ENCODE measurements at places on chromosomes 3 and 15.

GRCh38 chr15:65115542-65115941, 542 bp upstream of the UBAP1L start:
- DNase-seq: no peak

DNA sequence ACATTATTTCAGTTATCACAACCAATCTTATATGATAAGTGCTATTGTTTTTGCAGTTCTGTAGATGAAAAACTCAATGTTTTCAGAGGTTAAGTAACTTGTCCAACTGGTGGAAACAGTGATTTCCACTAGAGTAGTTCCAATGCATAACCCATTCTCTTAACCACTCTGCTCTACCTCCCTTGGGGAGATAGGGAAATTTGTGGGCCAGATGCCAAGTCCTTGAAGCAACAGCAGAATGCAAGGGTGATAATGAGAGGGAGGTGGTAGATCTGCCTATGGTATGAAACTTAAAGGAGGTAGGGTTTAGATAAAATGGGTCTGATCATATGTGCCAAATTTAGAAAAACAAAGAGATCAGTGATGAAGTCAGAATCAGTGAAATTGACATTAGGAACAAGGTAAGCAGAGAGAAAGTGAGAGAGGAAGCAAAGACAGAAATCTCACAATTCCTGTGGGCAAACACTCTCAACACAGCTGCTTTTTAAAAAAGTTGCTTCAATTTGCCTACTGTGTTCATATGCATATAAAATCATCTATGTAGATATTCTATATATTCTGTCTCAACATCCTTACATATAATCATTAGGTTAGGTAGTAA, 50.5 kb upstream of the UBP1 start:
- no peak for DNase-seq

- no peak for DNase-seq
These were observed 8.5 kb downstream of the HTR3D start for GRCh38 chr3:184040010-184040409.

DNA sequence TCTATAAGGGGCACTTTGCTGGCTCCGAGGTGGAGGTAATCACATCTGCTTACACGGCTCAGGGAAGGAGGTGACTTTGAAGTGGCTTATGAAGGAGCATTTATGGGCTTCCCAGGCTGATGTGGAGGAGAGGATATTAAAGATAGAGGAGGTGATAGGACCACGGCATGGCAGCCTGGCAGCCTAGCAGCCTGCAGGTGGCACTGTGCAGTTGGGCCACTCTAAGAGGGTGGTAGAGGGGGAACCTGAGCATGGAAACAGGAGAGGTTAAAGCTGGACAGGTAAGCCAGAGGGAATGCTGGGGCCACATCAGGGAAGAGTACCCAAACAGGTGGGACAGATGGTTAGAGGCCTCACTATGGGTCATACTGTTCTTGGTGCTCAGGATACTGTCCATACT, 375.0 kb downstream of the WDR72 start:
- no peak for DNase-seq

DNA sequence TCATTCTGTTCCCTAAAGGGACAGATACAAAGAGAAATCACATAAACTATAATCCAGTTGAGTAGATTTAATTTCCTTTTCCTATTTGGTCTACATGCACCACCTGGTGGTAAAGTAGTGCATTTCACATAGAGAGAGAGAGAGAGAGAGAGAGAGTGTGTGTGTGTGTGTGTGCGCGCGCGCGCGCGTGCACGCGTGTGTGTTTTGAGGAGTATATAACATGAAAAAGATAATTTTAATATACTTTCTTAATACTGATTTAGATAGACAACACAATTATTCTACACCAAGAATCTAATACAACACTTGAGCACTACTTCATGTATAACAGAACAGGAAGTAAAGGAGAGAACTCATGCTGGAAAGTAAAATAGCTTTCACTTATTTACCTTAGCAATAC, 1.1 kb upstream of the FGF7 start:
- DNase-seq: no peak

GRCh38 chr3:184546252-184546651, 15.3 kb upstream of the EPHB3 start:
- peak; percentile 11 for DNase-seq

- DNase-seq: no peak
These were observed 253.9 kb upstream of the RBMS3 start for GRCh38 chr3:29026959-29027358.

DNA sequence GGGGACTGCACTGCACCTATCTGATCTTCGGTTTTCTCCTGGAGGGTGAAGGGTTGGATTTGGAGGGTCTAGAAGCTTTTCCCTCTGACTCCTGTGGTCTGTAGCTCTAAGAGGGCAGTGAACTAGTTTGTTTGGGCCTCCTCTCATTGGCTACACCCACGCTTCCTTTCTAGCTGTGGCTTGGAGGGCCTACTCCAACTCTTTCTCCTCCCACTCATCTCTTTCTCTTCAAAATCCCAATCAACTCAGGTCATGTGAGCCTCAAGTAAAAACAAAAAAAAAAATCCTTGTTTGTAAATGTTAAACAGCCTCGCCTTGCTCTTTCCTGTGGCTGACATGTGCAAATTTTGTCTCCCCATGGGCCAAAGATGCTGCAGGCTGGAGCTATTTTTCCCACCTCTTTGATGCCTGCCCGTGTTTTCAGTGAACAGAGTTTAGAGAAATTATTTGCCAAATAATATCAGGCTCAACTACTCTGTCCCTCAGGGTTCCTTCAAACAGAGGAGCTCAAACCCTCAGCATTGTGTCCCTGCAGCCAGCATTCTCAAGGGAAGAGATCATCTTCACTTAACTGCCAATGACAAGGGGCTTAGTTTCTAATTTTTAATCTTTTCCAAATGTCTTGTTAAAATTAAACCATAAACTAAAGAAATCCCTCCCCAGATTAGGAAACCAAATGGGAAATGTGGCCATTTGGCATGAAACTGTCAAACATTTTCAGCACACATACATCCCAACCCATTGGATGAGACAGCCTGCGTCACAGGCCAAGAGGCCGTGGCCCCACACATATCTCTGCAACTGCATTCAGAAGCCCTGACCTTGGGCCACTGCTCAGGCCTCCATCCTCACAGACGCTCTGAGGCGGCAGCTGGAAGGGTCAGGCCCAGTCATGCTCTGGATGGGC, 114.8 kb upstream of the THBS1 start:
- DNase-seq: no peak

DNA sequence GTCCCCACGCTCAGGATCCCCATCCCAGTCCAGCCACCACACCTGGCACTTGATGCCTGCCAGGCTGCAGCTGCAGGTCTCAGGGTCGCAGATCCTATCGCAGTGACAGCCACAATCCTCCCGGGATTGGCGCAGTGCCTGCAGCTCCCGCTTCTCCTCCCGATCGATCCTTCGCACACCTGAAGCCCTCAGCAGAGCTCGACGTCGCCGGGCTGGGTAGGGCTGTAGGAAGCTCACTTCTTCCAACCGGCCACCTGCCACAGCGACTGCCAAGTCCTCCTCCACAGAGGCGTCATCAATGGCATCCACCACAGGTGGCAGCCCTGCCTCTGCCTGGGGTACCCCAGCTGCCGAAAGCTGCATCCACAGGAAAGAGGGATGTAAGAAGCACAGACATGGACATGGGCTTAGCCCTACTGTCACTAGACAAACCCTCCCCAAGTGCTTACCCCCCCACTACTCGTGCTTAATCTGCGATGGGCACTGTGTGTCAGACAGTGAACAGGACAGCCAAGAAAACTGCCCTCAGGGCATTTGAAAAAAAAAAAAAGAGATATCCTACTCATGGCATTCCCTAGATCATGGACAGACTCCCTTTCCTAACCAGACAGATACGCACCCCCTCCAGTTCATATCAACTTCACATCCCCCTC, 9.2 kb downstream of the CSRNP1 start:
- DNase-seq: peak; percentile 18

DNA sequence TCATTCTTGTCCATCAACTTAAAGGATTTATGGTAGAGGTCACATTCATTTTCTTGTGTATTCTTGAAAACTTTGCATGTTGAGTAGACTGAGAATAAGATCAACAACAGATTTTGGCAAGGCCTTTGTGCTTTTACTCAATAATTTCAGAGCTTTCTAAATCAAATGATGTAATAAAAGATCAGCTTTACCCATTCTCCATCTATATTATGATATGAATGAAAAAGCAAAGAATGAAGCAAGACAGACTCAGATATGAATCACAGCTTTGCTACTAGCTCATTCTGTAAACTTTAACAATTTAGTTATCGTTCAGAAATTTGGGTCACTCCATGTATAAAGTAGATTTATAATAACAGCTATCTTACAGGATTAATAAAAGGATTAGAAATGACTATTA, 275.8 kb upstream of the ARL6 start:
- no peak for DNase-seq

GRCh38 chr3:21944251-21944650, 193.2 kb upstream of the ZNF385D start:
- DNase-seq: no peak

DNA sequence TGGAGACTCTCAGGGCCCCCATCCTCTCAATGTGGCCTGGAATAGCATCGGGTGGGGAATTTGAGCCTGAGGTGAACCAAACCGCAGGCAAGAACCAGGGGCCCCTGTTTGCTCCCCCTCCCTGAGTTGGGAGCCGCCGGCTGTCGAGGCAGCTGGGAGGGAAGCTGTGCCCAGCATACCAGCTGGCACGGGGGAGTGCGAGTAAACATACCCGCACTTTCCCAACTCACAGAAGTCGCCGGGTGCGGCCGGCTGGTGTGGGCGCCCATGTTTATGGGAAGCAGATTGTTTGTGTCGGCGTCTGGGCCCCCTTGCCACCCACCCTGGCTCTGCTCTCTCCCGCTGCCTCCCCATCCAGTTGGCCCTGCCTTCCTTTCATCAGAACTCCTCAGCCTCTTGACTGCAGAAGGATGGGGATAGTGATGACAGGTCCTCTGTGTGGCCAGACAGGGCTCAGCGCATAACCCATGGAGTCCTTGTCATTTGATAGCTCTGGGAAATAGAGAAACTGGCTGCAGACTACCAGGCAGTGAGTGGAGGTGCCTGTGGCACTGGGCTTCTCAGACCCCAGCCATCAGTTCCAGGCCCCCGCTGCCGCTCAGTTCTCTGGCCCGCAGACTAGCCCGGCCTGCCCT, 60.4 kb downstream of the CACNA2D2 start:
- DNase-seq: no peak

GRCh38 chr15:23642413-23643044, 5.1 kb downstream of the MAGEL2 start:
- peak; percentile 60 for DNase-seq

DNA sequence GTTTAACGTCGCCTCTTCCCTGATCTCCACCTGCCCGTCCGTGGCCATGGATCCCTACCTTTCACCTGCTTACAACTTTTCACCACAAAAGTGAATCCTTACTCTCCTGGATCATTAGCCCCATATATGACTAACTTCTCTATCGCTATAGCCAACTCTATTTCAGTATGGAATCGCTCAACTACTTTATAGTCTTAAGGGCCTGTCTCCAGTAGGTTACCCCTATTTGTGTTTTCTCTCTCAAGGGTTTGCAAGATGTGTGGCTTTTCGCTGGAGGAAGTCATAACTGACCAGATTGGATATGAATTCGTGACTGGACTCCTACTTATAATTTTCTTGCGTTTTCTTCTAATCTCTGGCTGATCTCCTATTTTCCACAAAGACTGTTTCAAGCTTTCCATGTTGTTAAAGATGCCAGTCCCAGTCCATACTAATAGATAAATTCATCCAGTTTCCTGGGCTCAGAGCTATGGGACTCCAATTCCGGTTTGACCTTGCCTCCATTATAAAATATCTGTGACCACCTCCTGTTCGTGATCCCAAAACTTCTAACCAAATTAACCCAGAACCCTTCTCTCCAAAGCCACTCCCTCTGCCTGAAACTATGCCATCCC, 1.3 kb upstream of the STAG1 start:
- DNase-seq: no peak

- no peak for DNase-seq
These were observed 65.1 kb downstream of the GLCE start for GRCh38 chr15:69225355-69226022.

- DNase-seq: no peak
These were observed 294.0 kb upstream of the PLSCR5 start for GRCh38 chr3:146899171-146899570.

DNA sequence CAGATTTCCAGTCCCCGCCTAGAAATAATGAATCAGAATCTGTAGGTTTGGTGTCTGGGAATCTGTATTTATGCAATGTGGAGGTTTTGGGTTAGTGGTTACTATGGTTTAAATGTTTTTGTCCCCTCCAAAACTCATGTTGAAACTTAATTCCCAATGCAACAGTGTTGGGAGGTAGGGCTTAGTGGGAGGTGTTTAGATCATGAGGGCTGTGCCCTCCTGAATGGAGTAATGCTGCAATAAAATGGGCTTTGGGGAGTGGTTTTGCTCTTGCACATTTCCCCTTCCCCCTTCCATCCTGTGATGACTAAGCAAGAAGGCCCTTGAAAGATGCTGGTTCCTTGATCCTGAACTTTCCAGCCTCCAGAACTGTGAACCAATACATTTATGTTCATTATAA, 9.2 kb upstream of the RFC4 start:
- no peak for DNase-seq

DNA sequence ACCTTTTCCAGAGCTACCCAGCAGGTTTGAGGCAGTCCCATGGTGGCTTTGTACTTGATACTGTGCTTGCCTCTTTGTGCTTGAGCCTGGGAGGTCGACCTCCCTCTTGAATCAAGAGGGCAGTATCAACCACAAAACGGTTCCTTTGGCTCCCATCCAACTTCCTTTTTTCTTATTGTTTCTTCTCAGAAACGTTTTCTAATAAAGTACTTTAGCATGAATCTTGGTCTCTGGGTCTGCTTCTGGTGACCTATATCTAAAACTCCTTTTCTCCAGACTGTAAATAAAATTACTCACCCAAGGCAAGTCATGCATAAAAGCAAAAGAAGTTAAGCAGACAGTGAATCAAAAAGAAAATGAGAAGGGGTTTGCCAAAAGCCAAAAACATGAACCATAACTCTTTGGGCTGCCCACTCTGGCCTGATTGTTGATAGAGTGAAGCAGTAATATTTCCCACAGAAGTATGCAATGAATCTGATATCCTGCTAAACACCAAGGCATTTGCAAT, 112.2 kb upstream of the SLC4A7 start:
- peak; percentile 20 for DNase-seq

GRCh38 chr3:120763601-120764000, 21.1 kb downstream of the GTF2E1 start:
- DNase-seq: no peak

- no peak for DNase-seq
These were observed 41.2 kb upstream of the LINGO1 start for GRCh38 chr15:77673866-77674265.
